ENCODE measurements at places on chromosomes 3 and 15.
A peak's percentile ranks its signal among the peaks of the same experiment; 100 is the strongest.

- DNase-seq, result no peak
Measured at GRCh38 chr15:83873966-83874365, 220.0 kb downstream of the ADAMTSL3 start.

GRCh38 chr15:43932907-43933306, 106.1 kb downstream of the WDR76 start:
- no peak for DNase-seq

- DNase-seq, result no peak
Measured at GRCh38 chr3:164612751-164613150, 465.5 kb downstream of the SI start.

GRCh38 chr15:35827911-35828310, 281.9 kb upstream of the DPH6 start:
- no peak for DNase-seq

DNA sequence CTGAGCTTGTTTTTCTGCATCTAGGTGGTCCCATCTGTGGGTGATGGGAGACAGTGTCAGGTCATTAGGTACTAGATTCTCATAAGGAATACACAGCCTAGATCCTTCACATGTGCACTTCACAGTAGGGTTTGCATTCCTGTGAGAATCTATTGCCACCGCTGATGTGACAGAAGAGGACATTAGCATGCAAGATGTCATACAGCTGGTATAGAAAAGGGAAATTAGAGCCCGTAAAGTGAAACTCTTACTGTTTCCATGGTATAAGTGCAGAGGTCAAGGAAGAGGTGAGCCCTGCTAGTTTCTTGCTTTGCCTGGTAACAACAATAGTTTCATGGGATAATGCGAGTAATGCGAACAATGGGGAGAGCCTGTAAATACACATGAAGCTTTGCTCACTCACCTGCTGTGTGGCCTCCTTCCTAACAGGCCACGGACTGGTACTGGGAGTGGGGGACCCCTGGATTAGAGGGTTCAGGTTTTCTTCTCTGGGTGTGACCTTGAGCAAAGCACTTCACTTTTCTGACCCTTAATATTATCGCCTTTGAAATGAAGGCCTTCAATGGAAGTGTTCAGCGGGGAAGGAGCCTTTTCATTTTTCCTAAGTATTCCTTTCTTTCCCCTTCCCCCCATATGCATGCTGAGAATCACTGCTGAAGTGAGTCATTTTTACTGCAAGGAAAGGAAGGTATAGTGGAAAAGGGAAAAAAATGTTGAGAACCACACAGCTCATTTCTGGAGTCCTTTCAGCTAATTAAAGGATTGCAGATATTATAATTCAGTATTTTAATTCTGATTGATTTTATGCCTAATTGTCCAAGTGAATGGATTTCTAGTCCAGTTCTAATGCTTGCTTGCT, 286.4 kb downstream of the UBE2E2 start:
- no peak for DNase-seq

- peak; percentile 96 for DNase-seq
Measured at GRCh38 chr15:75198560-75199356, 2.9 kb upstream of the C15orf39 start.

DNA sequence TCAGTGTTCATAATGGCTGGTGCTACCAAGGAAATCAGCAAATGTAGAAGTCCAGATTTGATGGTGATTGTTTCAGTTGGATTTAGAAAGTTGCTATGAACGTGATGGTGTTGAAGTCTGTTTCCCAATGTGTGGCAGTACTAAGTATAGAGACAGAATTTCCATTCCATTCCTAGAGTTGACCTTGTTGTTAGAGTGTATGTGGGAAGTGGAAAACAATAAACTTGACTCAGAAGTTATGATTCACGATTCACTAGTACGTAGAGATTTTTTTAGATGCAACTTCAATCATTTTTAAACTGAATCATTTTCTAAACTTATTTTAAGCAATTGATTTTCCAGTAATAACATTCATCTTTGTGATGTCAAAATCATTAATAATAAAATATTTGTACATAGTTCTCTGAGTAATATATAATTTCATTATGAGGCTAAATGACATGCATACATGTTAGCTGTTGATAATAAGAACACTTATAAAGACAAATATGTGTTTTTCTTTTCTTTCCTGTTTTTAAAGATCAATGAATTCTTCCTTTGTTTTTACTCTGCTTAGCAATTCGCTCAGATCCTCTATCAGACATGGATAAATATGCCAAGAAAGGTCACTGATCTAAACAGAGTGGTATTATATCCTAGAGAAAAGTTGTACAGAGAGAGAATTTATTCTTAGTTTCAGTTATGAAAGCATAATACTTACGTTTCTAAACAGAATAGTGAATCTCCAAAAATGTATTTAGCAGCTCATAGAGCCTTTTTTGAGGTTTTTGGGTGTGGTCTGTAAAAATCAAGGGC, 108.8 kb upstream of the GPR149 start:
- no peak for DNase-seq

DNA sequence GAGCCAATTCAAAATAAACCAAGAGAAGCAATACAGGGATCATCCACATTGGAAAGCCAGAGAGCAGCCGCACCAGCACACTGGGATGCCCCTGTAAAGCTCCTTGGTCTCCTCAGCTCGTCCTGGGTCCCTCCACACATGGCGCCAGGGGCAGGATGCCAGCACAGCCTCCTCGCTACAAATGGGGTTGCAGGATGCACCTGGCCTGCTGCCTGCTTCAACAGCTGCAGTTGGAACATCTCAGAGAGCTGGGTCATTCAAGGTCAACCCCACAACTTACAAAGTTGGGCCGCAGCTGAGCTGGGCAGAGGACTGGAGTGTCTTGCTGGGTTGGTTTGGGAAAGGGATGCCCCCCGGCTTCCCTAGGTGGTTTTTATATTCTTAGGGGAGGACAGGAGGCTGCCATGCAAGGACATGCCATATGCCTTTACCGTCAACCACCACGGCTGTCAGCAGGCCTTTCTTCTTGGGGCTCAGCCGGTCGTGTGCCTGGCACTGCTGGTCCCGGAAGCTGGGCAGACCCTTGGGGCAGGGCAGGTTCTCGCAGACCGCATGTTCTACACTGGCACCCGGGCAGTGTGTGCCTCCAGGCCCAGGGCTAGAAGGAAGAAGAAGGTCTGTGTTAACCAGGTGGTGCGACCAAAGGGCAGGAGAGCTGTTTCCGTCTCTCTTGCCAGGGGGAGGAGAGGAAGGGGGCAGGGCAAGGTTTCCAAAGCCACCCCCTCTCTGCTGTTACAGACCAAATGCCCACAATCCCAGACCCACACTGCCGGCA, 225.2 kb downstream of the ADAMTS17 start:
- DNase-seq, result peak; percentile 72

DNA sequence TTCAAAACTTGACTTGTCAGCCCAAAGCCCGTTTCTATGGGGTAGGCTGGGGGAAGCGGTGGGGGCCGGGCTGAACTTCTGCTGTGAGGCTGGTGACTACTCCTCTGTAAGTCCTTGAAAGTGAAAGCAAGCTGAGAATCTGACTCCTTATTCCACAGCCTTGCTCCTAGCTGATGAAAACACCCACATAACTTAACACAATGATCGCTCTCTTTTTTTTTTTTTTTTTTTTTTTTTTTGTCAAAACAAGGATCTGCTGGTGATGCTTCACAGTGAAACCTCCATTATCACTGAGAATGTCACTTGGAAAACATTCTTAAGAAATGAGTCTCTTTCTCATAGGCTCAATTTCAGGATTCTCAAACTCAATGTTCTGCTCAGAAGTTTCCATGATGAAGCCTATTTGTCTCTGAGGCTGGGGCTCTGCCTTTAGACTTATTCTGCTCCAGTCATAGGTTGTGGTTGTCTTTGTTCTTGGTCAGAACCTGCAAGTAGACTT, 31.4 kb upstream of the TKT start:
- no peak for DNase-seq

All from NAMALWA (cell line).